Daoy (cell line): ENCODE measurements at places on chromosomes 2 and 18. TPM values are rescaled to one million over a fixed set of nuclear protein-coding genes. Genes with fewer than 3 reads are reported as not detected.

Gene SLC4A3
- total RNA-seq, result 2.3 and 2.4 TPM in 2 replicates

Gene CELF4
- total RNA-seq, result not detected in 2 replicates

Gene CD226
- total RNA-seq, result 0.48 and 0.91 TPM in 2 replicates

DNA sequence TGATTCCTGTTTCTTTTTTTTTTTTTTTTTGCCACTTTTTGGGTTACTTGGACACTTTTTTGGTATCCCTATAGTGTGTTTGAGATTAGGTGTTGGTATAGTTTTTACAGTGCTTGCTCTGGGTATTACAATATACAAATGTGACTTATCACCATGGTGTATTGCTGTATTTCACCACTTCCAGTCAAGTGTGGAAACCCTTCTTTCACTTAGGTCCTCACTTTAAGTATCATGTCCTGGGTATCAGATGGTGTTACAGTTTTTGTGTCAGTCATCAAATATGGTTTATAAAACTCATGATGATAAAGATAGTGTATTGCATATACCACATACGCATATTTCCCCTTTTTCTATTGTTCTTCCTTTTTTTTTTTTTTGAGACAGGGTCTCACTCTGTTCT, 1.8 kb downstream of the ATP9B start:
- DNase-seq, result no peak

- no peak for DNase-seq
These were observed 33.1 kb upstream of the PELI1 start for GRCh38 chr2:64177315-64177714.
